ENCODE measurements at places on chromosomes 5 and 9. TPM values are rescaled to one million over a fixed set of nuclear protein-coding genes. Genes with fewer than 3 reads are reported as not detected.

DND1 gene
- 0.37 TPM for total RNA-seq

CDKN2B gene
- not detected for total RNA-seq

CNOT8 gene
- total RNA-seq = 61.4 TPM

SPINK5 gene
- 0.10 TPM for total RNA-seq

GRCh38 chr5:17951392-17952169 lies 317.3 kb downstream of the TAF11L14 start:
- peak; percentile 34 for DNase-seq

DNA sequence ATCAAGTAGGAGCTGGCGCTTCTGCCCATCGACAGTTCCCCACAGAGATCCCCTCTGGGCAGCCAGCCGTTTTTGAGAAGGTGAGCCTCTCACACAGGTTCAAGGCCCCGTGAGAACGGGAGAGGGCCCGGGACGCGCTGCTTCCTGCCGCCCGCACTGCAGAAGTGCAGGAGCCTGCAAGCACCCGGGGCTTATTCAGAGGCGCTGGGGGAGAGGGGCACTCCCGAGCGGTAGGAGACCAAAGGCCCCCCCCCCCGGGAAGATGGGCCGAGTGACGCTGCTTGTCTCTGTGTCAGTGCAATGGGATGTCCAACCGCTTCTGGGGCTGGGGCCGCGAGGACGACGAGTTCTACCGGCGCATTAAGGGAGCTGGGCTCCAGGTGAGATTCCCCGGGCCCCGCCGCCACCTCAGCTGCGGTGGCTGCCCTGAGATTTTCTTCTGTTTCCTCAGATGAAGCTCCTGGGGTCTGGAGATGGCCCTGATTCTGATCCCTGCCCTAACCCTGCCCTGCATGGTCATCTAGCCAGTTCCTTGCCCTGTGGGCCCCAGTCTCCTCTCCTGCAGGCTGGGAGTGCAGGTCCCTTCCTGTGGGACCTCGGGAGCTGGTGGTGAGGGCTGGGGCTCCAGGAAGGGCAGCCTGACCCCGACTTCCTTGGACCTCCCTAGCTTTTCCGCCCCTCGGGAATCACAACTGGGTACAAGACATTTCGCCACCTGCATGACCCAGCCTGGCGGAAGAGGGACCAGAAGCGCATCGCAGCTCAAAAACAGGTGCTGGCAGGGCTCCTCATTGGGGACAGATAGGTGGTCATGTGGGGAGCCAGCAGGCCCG lies 8.5 kb downstream of the B4GALT7 start:
- no peak for DNase-seq

DNA sequence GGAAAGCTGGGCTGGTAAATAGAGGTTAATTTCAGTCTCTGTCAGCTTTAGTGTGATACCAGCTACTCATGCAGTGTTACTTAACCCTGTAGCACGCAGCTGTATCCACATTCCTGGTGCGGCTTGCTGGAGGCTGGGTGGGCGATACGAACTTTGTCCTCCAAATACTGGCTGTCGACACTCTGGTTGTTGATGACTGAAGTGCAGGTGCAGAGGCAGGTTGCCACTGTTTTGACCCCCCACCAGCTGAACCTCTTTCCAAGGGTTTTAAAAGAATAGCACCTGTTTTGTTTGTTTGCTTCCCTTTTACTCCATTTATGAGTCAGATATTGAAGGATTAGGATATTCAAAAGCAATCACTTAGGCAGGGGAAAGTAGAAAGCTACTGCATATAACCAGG lies 4.4 kb upstream of the RABGAP1 start:
- DNase-seq = no peak

DNA sequence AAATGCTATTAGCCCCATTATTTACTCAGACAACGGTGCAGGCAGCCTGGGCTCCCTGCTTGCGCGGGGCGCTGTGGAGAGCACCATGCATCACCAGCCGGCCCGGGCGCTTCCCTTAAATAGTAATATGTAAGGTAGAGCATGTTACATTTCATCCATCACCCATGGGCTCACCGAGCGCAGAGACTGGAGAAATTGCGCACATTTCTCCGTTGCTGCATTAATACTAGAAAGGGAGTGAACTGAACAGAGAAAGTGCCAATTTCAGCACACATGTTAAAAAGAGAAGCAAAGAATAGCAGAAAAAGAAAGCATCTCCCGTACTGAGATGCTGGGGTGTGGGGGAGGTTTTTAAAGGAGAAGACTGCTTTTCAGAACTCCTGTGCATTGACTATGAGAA lies 400.3 kb downstream of the ZSWIM6 start:
- DNase-seq = no peak

GRCh38 chr5:153896117-153896516 lies 142.6 kb downstream of the FAM114A2 start:
- no peak for DNase-seq

- DNase-seq = no peak
Observed at GRCh38 chr9:121362813-121363621, 7.0 kb downstream of the STOM start.

DNA sequence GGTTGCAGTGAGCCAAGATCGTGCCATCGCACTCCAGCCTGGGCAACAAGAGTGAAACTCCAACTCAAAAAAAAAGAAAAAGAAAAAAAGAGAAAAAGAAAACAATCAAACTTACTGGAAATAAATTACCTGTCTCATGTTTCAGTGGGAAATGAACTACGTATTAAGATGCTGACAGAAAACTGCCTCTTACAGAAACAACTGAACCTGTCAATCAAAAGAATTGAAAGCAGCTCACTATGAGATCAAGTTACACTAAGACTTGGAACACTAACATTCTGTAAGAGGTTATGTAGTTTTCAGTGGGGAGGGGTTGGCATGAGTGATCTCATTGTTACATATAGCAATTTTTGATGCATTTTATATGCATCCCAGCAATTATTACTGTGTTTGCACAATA lies 64.4 kb upstream of the SPATA31E1 start:
- no peak for DNase-seq

DNA sequence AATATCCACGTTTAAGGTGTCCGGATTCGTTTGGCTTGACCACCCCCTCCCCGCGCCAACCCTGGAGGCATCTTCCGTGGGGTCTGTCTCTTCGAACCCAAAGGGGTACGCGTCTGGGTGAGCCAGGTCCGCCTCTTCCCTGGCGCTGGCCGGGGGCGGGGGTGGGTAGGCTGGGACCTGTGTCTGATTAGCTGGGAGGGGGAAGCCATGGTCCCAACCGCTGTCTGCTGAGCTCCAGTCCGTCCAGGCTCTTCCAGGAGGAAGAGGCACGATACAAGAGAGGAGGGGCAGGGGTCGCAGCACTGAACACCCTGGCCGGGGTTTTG lies at the start of gene LVRN:
TSS of gene LVRN (plus strand) at position 237 of the 326 bp plus-strand sequence. CDS start 143 bp downstream, outside the sequence.
- DNase-seq = no peak

COL27A1 gene
- total RNA-seq = 1.3 TPM
